ENCODE measurements at places on chromosomes 7 and 10.
A peak's percentile ranks its signal among the peaks of the same experiment; 100 is the strongest.

GRCh38 chr7:48154792-48155413 lies 16.4 kb upstream of the ABCA13 start:
- no peak for DNase-seq

DNA sequence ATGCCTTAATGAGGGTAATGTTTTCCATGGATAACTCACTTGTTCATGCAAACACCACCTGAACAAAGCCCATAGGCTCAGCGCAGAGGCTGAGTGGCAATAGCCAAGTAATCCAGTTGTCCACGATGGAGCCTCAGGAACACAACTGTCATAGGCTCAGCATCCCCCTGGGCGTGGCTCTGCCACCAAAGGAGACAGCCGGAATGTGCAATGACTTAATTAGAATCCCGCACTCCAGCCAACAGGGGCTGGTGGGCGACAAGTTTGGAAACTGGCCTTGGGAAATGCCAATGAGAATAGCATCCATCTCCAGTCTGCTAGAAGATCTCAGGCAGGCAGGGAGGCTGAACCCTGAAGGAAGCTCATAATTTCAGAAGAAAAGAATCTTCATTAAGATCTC lies 411.7 kb upstream of the NRP1 start:
- no peak for DNase-seq

DNA sequence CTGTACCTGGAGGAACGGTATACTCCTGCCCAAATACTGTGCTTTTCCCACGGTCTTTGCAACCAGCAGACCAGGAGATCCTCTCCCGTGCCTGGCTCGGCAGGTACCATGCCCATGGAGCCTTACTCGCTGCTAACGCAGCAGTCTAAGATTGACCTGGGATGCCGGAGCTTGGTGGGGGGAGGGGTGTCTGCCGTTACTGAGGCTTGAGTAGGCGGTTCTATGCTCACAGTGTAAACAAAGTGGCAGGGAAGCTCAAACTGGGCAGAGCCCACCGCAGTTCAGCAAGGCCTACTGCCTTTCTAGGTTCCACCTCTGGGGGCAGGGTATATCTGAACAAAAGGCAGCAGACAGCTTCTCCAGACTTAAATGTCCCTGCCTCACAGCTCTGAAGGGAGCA lies 22.7 kb downstream of the VPS41 start:
- no peak for DNase-seq

GRCh38 chr10:17029581-17030271 lies 99.9 kb downstream of the CUBN start:
- peak; percentile 83 for DNase-seq

- DNase-seq: no peak
These were observed 69.8 kb upstream of the GSDME start for GRCh38 chr7:24827027-24827426.

- DNase-seq: no peak
These were observed 26.2 kb upstream of the AOAH start for GRCh38 chr7:36750451-36750850.

GRCh38 chr10:119087271-119087882 lies 6.8 kb upstream of the EIF3A start:
- DNase-seq: no peak

DNA sequence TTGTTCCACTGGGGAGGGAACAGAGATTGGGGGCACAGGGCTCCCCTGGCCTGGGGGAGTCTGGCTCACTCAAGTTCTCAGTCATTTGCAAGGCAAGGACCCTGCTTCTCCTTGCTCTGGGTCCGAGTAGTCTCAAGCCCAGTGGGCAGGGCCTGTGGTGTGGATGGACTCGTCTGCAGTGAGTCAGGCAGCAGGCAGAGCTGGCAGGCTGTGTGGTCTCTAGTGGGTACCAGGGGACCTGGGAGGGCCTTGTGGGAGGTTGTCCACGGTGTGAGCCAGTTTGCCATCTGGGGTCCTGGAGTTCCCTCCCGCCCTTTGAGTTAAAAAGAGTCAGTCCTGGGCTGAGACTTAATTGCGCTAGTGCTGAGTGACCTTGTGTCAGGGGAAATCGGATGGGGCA lies 8.8 kb upstream of the SH2D4B start:
- no peak for DNase-seq

- DNase-seq: no peak
These were observed 76.8 kb upstream of the PITRM1 start for GRCh38 chr10:3249307-3249889.

GRCh38 chr7:376306-377079 lies 86.5 kb downstream of the FOXL3 start:
- DNase-seq: peak; percentile 52

DNA sequence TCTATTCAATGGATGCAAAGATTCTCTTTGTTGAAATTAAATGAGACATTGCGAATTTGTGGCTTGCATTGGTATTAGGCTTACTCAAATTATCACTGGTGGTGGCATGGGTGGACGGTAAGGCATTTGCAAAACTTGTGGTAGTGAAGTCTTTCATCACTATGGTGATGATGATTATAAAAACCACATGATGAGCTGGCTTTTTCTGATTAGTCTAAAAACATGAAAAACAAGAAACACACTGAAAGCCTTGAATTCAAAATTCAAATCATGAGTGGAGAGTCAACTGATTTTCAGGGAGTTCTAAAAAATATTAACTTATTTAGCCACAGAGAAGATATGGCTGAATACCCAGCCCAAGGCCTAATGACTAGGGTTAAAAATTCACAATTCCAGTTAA lies 99.8 kb upstream of the HGF start:
- DNase-seq: no peak

DNA sequence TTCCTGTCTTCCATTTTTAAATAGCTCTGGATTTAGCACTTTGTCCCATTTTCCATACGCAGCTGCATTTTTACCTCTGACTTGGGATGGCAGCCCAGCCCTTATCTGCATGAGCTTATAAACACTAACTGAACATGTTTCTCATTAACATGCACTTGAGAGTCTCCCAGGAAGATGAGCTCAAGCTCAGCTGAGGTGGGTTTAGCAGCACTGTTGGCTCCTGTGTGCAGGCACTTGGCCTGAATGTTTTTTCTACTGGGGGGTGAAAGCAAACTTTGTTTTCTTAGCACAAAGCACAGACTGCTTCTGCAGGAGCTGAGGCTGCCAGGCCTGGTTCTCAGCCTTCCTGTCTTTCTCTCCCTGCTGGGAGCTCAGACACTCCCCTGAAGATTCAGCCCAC lies 1093.6 kb upstream of the AUTS2 start:
- DNase-seq: no peak

GRCh38 chr7:127897704-127898454 lies 133.4 kb downstream of the LRRC4 start:
- DNase-seq: no peak

DNA sequence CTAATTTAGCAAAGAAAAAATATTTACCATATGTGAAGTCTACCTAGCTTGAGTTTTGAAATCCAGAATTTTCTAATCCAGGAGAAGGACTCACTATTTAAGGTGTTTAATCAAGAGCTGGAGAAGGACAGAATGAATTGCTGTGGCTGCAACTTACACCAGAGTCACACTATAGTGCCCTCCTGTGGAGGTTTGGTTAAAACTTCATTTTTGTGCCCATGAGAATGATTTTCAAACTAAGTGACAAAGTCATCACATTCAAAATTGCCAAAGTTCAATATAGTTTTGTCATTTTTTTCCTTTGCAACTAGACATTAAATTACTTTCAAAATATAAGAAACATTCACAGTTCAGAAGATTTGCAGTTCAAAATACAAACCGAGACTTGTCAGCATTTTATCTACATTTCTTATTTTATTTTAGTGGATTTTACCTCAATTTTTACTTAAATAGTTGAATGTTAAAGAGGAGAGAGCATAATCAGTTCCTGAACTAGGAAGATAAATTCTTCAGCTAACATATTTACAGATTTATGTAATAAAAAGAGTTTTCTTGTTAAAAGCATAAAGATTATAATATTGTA lies 70.7 kb downstream of the CABCOCO1 start:
- no peak for DNase-seq

DNA sequence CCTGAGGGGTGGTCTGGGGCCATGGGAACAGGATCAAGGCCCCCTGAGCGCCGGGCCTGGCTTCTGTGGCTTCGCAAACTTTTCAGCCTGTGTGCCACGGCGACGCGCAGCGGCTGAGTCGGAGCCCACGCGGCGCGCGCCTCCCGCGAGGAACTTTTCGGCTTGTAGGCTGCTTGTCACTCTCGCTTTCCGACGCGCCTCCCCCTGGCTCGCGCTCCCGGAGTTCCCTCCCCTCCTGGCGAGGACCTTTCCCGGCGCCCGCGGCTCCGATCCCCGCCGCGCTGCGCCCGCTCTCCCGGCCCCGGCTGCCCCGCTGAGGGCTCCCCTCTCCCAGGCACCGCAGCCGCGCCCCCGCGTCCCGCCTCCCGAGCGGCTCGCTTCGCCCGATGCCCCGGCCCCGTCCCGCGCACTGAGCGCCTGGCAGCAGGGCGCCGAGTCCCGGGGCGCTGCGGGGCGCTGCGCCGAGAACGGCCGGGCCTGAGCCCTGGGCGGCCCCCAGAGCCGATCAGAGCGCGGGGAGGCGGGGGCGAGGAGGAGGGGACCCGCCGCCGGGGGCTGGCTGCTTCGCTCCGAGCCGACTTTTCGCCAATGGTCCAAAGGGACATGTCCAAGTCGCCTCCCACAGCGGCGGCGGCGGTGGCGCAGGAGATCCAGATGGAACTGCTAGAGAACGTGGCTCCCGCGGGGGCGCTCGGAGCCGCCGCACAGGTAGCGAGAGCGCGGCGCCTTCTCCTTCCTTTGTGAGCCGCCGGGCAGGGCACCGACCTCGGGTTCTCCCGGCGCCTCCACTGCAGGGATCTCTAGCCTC lies at the start of gene CACNB2:
Gene CACNB2, plus strand, starts transcription at position 276 of the 808 bp plus-strand sequence.
- DNase-seq: peak; percentile 86

DNA sequence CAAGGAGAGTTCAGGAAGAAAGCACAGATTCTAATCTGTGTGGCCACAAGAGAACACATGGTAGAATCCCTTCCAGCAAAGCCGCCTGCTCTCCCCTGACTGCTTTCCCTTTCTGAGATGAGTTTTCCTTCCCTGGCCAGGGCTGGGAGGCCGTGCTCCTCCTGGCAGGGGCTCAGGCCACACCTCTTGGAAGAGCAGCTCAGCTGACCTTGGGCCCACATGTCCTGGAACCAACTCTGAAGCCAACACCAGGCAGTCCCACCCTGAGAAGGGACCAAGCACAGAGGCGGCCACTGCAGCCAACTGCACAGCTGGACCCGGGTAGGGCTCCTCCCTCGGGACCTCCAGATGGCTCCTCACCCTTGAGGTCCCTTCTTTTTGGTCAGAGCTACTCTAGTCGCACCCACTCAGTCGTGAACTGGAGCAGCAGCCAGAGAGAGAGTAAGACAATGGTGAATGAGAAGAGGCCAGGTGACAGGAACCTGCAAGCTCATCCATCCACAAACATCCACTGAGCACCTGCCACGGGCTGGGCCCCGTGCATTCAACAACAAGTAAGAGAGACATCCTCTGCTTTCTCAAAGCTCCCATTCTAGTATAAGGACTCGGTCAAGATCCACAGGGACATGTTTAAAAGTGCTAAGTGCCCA lies 40.3 kb downstream of the FAM53B start:
- peak; percentile 80 for DNase-seq

- DNase-seq: no peak
These were observed 101.0 kb upstream of the NFE2L3 start for GRCh38 chr7:26051021-26051420.

DNA sequence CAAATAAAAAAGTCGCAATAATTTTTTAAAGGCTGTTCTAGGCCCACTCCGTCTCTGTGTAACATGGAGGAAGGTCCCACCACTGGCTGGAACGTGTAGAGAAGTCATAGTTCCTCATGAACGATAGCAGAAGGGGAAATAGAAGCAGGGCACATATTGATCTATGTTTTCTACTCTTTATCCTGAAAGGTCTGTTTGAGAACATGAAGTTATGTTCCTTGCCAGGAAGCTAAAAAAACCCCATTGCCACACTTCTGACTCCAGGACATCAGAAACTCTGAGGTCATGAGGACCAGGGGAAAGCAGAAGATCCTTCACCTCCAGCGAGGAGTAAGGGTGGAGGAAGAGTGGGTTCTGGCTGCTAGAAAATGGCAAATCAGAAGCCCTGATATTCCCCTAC lies 10.8 kb downstream of the ANKRD22 start:
- no peak for DNase-seq

- no peak for DNase-seq
These were observed 25.1 kb downstream of the PRKAG2 start for GRCh38 chr7:151851782-151852181.

- DNase-seq: no peak
These were observed 94.1 kb downstream of the PFKFB3 start for GRCh38 chr10:6296828-6297251.

- DNase-seq: no peak
These were observed 236.1 kb upstream of the GLI3 start for GRCh38 chr7:42473099-42473498.

Data from coronary artery (tissue), 2 donors.